ENCODE measurements at places on chromosomes 6 and 20.

- DNase-seq: no peak
Measured at GRCh38 chr20:11222243-11222642, 548.4 kb upstream of the JAG1 start.

DNA sequence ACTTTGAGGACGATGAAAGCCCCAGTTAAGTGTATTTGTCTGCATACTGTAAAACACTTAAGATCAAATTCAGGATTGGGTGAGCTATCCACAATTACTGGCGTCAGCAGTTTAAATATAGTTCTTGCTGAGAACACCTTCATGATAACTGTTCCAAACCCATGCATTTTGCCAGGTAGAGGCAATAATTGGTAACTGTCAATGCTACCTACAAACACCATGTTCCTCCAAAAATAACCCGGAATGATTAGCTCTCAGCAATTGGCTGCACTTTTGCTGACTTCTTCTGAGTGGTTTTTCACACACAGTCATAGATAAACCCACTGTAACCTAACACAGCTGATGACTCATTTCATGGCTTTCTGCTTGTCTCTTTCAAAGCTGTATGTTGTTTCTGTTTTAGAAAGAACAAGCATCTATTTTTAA is 1358.6 kb upstream of the GJE1 start:
- DNase-seq: no peak

GRCh38 chr6:70973604-70974003 is 16.7 kb upstream of the B3GAT2 start:
- no peak for DNase-seq

DNA sequence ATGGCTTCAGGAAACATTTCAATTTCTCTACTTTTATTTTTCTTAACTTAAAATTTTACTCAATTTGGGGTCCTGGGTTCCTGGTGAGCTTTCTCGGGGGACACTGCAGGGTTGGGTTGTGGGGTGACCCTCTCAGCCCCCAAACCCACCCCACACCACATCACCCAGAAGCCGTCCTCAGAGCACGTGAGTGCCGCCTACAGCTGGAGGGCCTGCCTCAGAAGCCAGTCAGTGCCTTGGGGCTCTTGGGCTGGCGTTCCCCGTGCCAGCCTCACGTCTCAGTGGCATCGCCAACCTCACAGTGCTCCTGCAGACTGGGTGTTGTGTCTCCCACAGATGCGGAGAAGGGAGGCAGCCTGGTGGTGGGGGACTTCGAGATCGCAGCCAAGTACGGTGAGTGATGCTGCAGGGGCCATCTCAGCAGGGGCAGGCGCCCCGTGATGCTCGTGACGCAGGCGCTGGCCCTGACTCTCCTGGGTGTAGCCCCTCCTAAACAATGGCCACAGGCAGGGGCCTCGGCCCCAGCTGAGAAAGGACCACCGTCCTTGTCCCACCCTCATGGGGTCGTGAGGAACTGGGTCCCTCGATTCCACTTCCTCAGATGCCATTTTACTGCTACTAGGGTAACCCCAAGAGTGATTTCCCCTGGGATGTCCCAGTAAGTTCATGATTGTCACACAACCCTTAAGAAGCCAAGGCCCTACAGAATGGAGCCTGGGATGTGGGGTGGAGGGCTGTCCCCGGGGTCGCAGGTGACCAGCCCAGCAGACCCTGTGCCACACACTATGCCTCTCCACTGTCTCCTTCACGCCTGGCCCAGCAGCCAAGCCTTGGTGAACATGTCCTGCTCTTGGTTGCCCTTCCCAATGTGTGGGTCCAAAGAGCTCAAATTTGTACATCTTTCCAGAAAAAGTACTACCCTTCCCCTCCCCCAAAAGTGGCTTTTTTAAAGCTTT is 23.8 kb upstream of the PYGB start:
- DNase-seq: no peak

- no peak for DNase-seq
Measured at GRCh38 chr20:61698598-61699494, 366.8 kb downstream of the TAF4 start.

DNA sequence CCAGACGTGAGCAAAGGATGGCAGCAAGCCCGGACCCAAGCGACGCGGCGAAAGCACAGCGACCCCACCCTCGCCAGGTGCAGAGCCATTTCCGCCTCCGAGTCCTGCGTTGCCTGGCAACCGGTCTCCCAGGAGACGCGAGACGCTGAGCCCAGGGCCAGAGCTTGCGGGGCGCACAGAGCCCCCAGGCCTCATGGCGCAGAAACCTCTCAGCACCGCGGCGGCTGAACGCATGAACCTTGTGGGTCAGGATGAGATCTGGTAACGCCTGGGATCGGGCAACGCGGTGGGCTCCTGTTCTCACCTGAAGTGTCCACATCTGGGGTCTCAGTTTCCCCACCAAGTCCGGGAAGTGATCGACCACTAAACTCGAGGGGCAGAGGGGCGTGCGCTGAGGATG is 77.7 kb downstream of the ANKRD60 start:
- DNase-seq: no peak

- peak; percentile 42 for DNase-seq
Measured at GRCh38 chr6:106702451-106703110, 73.2 kb downstream of the QRSL1 start.

GRCh38 chr6:34301408-34301807 is 52.6 kb upstream of the SMIM29 start:
- DNase-seq: no peak

- no peak for DNase-seq
Measured at GRCh38 chr6:158762787-158763433, 56.3 kb downstream of the EZR start.
